ENCODE measurements at places on chromosomes 5 and 9.

GRCh38 chr5:165029099-165029870 lies 1523.9 kb downstream of the MAT2B start:
- DNase-seq = no peak

GRCh38 chr5:151772029-151772845 lies 483 bp downstream of the G3BP1 start:
- DNase-seq = peak; percentile 50

- DNase-seq = no peak
Observed at GRCh38 chr5:81353189-81353588, 40.7 kb downstream of the ACOT12 start.

- no peak for DNase-seq
Observed at GRCh38 chr5:40495237-40495635, 184.5 kb upstream of the PTGER4 start.

DNA sequence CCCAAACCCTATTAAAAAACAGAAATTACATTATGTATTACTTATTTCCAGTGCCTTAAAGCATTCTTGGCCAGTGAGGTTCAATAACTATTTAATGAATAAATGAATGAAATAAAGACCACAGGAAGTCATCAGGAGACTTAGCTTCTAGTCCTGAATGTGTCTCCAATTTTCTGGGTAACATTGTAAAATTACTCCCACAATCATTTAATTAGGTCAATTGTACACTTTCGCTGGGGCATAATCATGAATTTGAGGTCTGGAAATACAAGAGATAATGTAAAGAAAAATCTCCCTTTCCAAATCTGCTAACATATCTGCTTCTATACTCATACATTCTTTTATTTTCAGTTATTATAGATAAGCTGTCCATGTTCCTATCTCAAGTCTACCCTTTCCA lies 199.2 kb downstream of the TLR4 start:
- no peak for DNase-seq

- DNase-seq = no peak
Observed at GRCh38 chr9:74771672-74772071, 116.0 kb downstream of the TRPM6 start.

- DNase-seq = no peak
Observed at GRCh38 chr9:19967888-19968459, 179.1 kb upstream of the SLC24A2 start.

DNA sequence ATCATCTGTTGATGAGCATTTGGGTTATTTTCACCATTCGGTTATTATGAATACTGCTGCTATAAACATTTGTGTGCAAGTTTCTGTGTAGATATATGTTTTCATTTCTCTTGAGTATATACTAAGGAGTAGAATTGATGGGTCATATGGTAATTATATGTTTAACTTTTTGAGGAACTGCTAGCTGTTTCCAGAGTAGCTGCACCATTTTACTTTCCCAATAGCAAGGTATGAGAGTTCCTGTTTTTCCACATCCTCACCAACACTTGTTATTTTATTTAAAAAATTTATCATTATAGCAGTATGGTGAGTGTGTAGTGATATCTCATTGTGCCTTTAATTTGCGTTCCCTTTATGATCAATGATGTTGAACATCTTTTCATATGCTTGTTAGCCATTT lies 29.2 kb downstream of the CD14 start:
- no peak for DNase-seq

- DNase-seq = no peak
Observed at GRCh38 chr5:112412346-112412745, 6.7 kb downstream of the EPB41L4A start.

GRCh38 chr5:148179234-148179824 lies 11.0 kb downstream of the SPINK14 start:
- peak; percentile 58 for DNase-seq

DNA sequence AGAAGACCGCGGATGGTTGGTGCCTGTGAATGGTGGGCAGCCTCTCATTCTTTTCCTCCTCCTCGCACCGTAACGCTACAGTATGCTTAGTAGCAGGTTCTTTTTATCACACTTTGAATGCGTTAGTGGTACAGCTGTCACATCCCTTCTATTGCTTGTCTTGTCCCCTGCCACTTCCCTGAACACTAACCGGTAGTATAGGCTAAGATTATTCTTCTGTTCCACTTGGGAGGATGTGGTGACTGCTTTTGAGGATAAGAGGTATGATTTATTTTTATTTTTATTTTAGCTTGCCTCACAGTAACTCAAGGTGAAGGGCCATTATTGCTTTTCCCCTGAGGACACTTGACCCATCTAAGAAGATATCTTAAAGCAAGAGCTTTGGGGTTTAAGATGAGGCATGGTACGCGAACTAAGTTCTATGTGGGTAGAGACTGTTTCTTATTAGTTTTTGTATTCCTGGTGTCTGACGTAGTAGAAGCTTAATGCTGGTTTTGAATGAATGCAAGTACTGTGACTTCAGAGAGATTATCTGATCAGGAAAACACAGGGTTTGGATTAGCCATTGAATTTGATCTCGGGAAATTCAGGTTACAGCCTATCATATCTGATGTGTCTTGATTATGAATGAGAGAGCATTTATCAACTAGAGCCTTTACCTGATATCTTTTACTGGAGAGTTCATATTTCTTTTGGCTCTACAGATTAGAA lies 951 bp downstream of the UNC13B start:
- DNase-seq = peak; percentile 17

- no peak for DNase-seq
Observed at GRCh38 chr5:105150323-105150722, 1587.7 kb upstream of the NUDT12 start.

DNA sequence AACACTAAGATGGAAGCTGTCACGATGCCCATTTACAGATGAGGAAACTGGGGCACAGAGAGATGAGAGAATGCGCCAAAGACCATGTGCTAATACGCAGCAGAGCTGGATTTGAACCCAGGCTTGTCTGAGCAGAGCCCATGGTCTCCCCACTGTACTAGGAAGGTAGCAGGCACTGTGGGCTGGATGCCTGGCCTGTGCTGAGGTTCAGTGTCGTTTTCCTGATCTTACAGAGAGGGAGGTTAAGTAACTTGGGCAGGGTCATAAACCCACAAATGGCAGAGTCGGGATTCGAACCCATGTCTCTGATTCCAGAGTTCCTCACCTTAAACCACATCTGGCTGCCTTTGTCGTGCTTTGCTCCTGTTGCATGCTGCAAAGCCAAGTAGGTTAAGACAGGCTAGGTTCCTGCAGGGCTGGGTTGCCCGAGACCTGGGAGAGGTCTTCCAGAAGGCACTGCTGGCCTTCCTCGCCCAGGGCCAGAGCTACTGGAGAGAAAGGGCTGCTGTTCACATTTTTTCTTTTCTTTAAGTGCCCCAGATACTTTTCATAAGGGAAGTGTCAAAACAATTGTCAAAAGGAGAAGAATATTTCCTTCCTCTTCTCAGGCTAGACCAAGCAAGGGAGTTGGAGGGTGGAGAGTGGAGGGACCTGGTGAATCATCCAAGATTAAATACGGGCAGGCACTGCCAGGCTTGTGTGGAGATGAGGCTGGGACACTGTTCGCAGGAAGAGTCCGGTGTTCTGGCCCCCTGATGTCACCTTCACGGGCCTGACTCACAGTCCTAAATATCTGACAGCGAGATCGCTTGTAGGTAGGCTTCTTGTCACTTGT lies 3.2 kb downstream of the NEK6 start:
- DNase-seq = no peak

- DNase-seq = no peak
Observed at GRCh38 chr5:61620699-61621182, 288.7 kb downstream of the ZSWIM6 start.

DNA sequence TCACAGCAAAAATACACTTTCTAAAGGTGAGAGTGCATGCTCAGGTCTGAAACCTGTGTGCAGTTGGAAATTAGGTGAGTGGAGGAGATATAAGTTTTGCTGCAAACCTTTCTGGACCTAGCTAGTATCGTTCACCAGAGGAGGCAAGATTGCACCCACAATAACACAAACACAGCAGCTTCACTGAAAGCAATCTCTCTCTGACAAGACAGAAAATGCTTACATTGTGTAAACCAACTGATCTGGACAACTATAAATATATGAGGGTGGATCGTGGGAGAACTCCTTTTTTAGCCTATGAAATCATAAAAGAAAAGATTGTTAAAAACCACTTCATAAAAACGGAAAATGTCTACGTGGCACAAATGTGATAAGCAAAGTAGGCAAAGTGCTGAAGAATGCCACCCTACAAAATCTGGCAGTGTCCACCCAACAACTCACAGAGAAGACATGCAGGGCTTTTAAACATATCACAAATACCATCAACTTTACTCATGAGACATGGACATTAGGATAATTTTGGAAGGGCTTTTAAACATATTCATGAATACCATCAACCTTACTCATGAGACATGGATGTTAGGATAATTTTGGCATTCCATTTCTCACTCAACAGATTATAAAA lies 134.3 kb downstream of the CDH18 start:
- DNase-seq = no peak

DNA sequence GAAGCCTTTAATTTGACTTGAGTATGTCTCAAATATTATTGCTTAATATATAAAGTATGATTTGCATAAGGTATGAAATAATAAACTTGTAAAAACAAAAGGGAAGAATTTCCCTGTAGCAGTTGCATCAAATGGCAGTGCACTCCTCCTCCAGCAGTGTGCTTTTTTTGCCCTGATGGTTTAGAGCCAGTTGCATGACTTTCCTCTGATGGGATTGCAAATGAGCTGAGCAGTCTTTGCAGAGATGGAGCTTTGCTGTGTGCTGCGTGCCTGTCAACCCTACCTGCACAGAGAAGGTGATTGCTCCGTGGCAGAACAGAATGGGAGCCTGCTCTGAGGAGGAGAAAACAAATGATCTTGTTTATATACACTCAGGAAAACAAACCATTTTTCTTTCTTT lies 22.7 kb upstream of the CATSPER3 start:
- DNase-seq = no peak

- peak; percentile 74 for DNase-seq
Observed at GRCh38 chr9:121369595-121370265, at the start of gene STOM. TSS of gene STOM (minus strand) at chr9:121370250. CDS start at chr9:121370187, 63 bp downstream.

- no peak for DNase-seq
Observed at GRCh38 chr5:5588887-5589826, 166.7 kb downstream of the ICE1 start.

- no peak for DNase-seq
Observed at GRCh38 chr5:3359642-3360041, 236.0 kb upstream of the IRX1 start.

GRCh38 chr9:70881333-70881732 lies 240.1 kb downstream of the TRPM3 start:
- no peak for DNase-seq

GRCh38 chr9:133974631-133975341 lies 17.3 kb downstream of the VAV2 start:
- no peak for DNase-seq

- DNase-seq = peak; percentile 31
Observed at GRCh38 chr5:134846641-134846960, 833 bp downstream of the C5orf24 start.

GRCh38 chr5:173229382-173229959 lies 5.5 kb downstream of the NKX2-5 start:
- no peak for DNase-seq

DNA sequence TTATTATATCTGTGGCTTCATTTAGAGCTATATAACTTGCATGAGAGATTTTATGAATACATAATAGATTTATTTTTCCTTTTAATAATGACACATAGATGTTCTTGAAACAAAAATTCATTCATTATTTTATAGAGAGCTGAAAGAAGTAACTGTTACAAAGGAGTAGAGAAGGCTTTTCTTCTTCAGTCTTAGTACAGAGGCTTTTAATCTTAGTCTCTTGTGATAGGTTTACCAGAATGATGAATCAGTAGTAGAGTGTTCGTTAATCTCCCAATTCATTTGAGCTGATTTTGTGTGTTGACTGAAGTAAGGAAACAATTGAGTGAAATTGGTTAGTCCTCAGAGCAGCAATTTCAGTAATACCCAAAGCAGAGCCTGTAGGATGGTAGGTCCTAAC lies 1284.1 kb upstream of the ACO1 start:
- DNase-seq = no peak

GRCh38 chr9:101915482-101915881 lies 177.0 kb upstream of the GRIN3A start:
- no peak for DNase-seq

- DNase-seq = no peak
Observed at GRCh38 chr5:44389090-44389822, at the start of gene FGF10. TSS of gene FGF10 (minus strand) at chr5:44389420. CDS start at chr5:44388682, 738 bp downstream.

DNA sequence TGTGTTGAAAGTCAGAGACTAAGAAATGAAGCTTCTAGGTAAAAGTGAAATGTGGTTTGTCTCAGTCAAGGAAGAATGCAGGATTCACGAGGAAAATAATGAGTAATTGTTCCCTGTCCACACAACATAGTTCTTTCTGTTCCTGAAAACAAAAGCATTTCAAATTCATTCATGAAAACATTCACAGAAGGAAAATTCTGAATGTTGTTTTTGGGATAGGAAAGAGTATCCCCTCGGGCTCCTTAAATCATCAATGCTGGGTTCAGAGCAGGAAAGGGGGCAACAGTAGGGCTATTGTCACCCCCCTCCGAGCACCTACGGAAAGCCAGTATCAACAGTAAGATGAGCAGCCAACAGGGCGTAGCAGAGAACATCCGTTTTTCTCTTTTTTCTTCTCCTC lies 769.9 kb upstream of the ADAMTS16 start:
- DNase-seq = no peak

- no peak for DNase-seq
Observed at GRCh38 chr9:97438666-97439065, 26.8 kb downstream of the TDRD7 start.

DNA sequence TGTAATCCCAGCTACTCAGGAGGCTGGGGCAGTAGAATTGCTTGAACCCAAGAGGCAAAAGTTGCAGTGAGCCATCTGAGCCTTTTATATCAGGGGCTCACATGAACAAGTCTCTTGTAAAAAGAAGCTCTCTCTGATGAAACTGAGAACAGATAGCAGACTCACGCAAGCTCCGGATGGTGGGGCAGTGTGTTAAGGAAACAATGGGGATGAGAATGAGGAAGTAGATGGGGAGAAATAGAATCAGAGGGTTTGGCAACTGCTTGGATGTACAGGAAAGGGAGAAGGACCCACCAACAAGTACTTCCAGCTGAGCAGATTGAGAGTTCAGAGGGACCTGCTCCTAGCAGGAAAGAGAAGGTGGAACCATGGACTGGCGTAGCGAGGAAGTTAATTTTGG lies 18.6 kb downstream of the TMEM252 start:
- no peak for DNase-seq

- DNase-seq = no peak
Observed at GRCh38 chr9:135788576-135789300, 86.8 kb downstream of the KCNT1 start.
